Hair follicle dermal papilla cell (primary cell): ENCODE measurements at places on chromosomes 12 and 14. TPM values are rescaled to one million over a fixed set of nuclear protein-coding genes. Genes with fewer than 3 reads are reported as not detected.

The MSI1 gene
- total RNA-seq = not detected in 2 replicates

The GRIP1 gene
- 0.81 TPM in 1 of 2 replicates, not detected in the other for total RNA-seq

The C12orf50 gene
- total RNA-seq = not detected in 2 replicates

The SOAT2 gene
- total RNA-seq = 0.49 TPM in 1 of 2 replicates, not detected in the other

The CRIP1 gene
- total RNA-seq = 13.1 and 26.5 TPM in 2 replicates

The SYNE3 gene
- total RNA-seq = 46.9 and 56.1 TPM in 2 replicates

The TAS2R42 gene
- not detected in 2 replicates for total RNA-seq

The EMC9 gene
- total RNA-seq = 5.8 and 8.3 TPM in 2 replicates

The ATXN7L3B gene
- total RNA-seq = 23.3 and 26.4 TPM in 2 replicates

The TAS2R14 gene
- total RNA-seq = 2.9 and 7.0 TPM in 2 replicates

The KRT71 gene
- total RNA-seq = not detected in 2 replicates

The KIF5A gene
- total RNA-seq = 1.8 and 2.7 TPM in 2 replicates

The OR4K17 gene
- not detected in 2 replicates for total RNA-seq

The IFT43 gene
- 17.0 and 20.2 TPM in 2 replicates for total RNA-seq

The ART4 gene
- not detected in 2 replicates for total RNA-seq

The KCNK10 gene
- total RNA-seq = not detected in 2 replicates

The RNASE4 gene
- total RNA-seq = 28.3 and 31.6 TPM in 2 replicates

The CLEC2B gene
- 18.8 and 18.9 TPM in 2 replicates for total RNA-seq

The DHRS2 gene
- total RNA-seq = not detected in 2 replicates

The TDRD9 gene
- total RNA-seq = 1.3 and 2.3 TPM in 2 replicates

The WSCD2 gene
- total RNA-seq = not detected in 2 replicates

The IL23A gene
- not detected in 2 replicates for total RNA-seq

The KRT79 gene
- total RNA-seq = not detected in 2 replicates

The PTPRO gene
- 0.24 and 0.65 TPM in 2 replicates for total RNA-seq

The TTC9 gene
- 0.97 and 1.7 TPM in 2 replicates for total RNA-seq

The FSCB gene
- total RNA-seq = not detected in 2 replicates

The GLIPR1L2 gene
- 0.16 and 0.85 TPM in 2 replicates for total RNA-seq

The VWF gene
- total RNA-seq = 0.24 and 0.81 TPM in 2 replicates

The COPS7A gene
- total RNA-seq = 98.8 and 101 TPM in 2 replicates

The CELA1 gene
- total RNA-seq = not detected in 2 replicates

The PPP1R36 gene
- total RNA-seq = 1.8 and 2.9 TPM in 2 replicates

The NANOG gene
- total RNA-seq = not detected in 2 replicates

The B3GNT4 gene
- total RNA-seq = not detected in 2 replicates

The SPX gene
- total RNA-seq = 0.32 TPM in 1 of 2 replicates, not detected in the other

The MMP17 gene
- 11.2 and 18.5 TPM in 2 replicates for total RNA-seq

The CCDC196 gene
- not detected in 2 replicates for total RNA-seq

The ST8SIA1 gene
- 7.1 and 7.7 TPM in 2 replicates for total RNA-seq

The PKP2 gene
- not detected in 2 replicates for total RNA-seq

The NXPH4 gene
- total RNA-seq = 1.1 and 2.3 TPM in 2 replicates

The RFX4 gene
- total RNA-seq = not detected in 2 replicates

The GPHN gene
- total RNA-seq = 5.6 and 8.4 TPM in 2 replicates

The OR4E2 gene
- total RNA-seq = not detected in 2 replicates

The ZNF740 gene
- total RNA-seq = 14.2 and 17.5 TPM in 2 replicates

The CCDC38 gene
- total RNA-seq = not detected in 2 replicates

The FGF6 gene
- not detected in 2 replicates for total RNA-seq

The DIO3 gene
- 0.16 and 0.97 TPM in 2 replicates for total RNA-seq

The APOLD1 gene
- total RNA-seq = 4.5 and 5.1 TPM in 2 replicates

The NT5DC3 gene
- 8.3 and 8.8 TPM in 2 replicates for total RNA-seq

The TOMM20L gene
- not detected in 2 replicates for total RNA-seq

The KRT72 gene
- not detected in 2 replicates for total RNA-seq

The EIF2S3B gene
- 1.6 TPM in 2 replicates for total RNA-seq
